T-helper 17 cell (primary cell): ENCODE measurements at places on chromosomes 16 and 17.
A peak's percentile ranks its signal among the peaks of the same experiment; 100 is the strongest.

DNA sequence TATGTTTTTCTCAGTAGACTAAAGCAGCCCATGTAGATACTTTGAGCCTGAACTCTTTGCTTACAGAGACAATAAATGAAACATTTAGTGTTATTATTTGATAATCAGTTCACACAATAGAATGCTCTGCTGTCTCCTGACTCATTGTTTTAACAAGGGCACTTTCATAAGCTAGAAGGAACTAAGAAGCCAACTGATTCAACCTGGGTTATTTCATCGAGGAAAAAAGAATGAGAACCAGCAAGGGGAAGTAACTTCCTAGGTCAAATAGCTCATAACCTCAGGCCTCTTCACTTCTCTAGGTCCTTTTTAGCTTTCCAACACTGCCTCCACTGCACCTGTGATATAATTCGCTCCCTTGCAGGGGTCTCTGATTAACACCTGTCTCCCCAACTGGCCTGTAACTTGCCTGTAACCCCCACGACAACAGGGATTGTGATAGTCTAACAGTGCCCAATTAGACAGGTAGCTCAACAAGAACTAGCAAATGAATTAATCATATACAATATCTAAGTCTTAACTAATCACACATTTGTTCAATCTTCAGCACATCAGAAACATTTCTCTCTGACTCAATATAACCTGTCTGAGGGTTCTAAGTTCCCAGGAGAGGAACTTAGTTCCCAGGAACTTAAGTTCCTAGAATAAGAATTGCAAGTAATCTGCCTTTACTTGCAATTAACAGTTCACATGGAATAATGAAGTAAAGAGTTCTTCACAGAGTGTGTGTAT lies 34.8 kb downstream of the RFFL start:
- DNase-seq: no peak

DNA sequence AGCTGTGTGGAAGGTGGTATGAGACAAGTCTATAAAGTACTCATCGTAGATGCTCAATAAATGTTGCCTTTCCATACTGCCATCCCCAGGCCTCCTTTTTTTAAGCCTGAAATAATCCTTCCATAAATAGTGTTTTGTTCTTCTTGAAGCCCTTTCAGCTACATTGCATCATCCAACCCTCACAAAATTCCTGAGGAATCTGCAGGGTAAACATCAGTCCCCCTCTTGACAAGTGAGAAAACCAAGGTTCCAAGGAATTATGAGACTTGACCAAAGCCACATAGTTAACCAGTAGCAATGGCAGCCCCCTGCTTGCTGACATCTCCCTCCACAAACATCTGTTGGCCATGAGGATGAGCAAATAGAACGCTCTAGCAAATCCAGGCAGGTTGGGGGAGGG lies 89.7 kb upstream of the CCL1 start:
- no peak for DNase-seq

DNA sequence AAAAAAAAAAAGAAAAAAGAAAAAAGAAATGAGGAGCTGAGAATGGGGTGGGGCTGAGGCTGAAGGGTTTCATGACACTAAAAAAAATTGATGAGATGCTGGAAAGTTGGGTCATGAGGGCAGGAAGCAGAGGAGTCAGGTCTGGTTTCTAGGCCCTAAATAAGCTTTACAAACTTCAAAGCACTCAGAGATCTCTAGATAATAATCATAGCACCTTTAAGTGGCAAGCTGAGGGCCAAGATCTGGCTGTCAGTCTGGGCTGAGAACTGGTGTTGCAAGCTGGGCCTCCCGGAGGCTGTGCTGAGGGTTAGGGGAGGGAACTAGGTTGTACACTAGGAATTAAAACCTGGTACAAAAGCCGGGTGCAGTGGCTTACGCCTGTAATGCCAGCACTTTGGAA lies 6.4 kb downstream of the ZNF764 start:
- peak; percentile 44 for DNase-seq

- DNase-seq: no peak
These were observed 147.4 kb downstream of the CDK5R1 start for GRCh38 chr17:32634167-32634566.
